Panc1 (cell line): ENCODE measurements at places on chromosomes 16 and 17.

- no peak for DNase-seq
These were observed 685 bp downstream of the PAQR4 start for GRCh38 chr16:2969545-2970521.

DNA sequence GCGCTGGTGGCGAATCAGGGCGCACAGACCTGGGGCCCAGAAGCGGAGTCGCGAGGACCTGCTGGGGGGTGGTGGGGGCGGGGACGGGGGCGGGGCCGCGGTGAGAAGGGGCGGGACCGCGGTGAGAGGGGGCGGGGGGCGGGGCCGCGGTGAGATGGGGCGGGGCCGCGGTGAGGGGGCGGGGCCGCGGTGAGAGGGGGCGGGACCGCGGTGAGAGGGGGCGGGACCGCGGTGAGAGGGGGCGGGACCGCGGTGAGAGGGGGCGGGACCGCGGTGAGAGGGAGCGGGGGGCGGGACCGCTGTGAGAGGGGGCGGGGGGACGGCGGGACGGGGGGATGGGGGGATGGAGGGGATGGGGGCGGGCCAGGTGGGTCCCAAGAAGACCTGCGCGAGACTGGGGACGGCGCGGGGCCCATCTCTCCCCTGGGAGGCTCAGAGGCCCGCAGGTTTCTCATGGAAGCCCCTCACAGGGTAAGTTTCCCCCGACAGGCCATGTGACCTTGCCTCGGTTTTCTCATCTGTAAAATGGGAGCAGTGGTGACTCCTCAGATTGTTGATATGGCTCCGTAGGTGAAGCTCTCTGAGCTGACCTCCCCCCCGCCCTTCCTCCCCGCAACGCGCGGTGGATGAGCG is 28.6 kb upstream of the DBNDD1 start:
- DNase-seq: no peak

DNA sequence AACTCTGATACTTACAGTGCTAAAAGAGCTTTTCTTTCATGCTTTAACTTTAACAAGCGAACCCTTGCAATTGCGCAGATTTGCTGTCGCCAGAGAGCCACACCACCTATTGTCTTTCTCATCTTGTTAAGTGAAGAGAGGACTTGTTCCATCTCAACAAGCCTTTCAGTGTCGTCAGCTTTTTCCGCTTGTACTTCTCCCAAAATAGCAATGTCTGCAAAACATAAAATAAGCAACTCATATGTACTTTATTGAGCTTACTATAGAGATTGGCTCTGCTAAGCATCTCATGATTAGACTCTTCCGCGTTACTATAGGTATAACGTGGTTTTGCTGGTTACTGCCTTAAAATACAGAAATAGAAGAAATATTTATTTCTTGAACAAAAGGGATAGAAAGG is 51.9 kb downstream of the ABCA8 start:
- no peak for DNase-seq

GRCh38 chr17:47204722-47205418 is 4.3 kb upstream of the MYL4 start:
- no peak for DNase-seq

DNA sequence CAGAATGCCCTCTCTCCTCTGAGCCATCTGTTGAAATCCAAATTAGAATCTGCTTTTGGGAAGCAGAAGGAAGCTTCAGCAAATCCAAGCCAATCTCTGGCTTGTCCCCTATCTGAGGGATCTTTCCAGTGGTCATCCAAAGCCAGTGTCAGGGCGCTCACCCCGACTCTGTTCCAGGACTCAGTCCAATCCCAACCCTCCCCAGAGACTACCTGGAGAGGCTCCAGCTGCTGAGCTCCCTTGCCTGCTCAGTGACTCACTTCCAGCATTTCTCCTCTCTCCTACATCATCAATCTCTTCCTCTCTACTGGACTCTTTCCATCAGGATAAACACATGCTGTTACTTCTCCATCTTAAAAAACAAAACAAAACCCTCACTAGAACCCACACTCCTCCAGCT is 2.4 kb downstream of the MATCAP1 start:
- DNase-seq: no peak

DNA sequence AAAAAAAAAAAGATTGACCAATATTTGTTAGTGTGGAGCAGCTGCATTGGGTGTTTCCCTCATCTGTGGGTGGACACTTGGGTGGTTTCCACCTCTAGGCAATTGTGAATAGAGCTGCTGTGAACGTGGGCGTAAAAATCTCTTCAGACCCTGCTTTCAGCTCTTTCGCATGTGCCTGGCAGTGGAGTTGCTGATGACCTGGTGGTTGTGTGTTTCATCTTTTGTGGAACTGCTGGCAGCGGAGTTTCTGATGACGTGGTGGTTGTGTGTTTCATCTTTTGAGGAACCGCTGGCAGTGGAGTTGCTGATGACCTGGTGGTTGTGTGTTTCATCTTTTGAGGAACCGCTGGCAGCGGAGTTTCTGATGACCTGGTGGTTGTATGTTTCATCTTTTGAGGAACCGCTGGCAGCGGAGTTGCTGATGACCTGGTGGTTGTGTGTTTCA is 21.4 kb downstream of the ZC3H18 start:
- no peak for DNase-seq

DNA sequence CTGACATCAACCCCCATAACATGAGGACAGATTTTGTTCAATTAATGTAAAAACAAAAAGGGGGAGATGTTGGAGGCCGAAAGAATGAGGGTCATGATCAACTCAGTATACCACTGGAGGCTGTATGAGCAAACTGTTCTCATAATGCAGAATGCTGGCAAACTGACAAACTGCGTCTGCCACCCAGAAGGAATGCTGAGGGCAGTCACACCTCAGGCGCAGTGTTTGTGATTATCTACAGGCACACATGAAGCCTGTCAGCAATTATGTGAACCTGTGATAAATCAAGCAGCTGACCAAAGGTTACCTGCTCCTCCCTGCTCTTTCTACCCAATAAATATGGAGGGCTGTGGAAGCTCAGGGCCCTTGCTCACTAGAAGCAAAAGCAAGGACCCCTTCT is 27.3 kb downstream of the CD300LG start:
- DNase-seq: no peak

- DNase-seq: peak; percentile 78
These were observed 28.3 kb downstream of the TTC19 start for GRCh38 chr17:16027708-16028584.

DNA sequence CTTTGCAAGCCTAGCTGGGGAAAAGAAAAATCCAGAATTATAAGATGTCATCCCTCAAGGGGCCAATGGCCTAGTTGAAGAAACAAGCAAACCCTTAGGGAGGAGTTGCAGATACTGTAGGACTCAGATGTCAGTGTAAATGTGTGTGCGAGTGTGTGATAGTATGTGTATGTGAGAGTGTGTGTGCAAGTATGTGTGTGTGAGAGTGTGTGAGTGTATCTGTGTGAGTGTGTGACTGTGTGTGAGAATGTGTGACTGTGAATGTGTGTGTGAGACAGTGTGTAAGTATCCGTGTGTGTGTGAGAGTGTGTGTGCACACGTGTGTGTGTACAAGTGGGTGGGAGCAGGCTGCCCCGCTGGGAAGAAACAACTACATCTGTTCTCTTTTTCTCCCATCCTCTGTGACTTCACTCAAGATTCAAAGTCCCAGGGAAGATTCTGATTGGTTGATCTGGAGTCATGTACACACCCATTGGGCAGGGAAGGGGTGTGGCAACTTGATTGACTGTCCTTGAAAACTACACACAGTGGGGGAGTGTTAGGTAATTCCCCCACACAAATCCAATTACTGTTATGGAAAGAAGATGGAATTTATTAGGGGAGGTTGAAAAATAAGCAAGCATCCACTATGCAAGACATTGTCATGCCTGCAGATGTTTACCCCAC is 40.7 kb downstream of the IRX3 start:
- DNase-seq: no peak

- DNase-seq: no peak
These were observed 21.9 kb upstream of the LRRC75A start for GRCh38 chr17:16513873-16514272.

DNA sequence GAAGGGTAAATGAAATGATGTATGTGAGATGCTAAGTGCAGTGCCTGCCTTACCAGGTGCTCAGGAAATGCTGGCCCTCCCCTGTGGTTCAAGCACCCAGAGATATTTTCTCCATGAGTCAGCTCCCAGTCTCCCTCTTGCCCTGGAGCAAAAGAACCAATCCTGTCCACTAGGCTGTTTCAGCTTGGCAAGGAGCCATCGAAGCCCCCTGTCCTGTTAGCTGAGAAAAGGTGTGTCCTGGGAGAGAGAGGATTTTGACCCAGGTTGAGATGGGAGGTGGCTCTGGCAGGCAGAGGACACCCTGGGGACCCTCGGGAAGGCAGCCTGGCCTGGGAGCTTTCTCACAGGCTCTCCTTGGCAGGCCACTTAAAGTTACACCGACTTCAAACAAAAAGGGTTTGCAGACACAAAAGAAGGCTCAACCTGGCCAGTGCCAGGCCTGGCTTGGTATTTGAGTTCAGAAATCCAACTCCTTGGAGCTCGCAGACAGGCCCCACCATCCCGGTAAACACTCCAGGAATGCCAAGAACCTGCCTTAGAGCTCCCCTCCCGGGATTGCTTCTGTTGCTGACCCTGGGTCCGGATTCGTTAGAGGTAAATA is 29.6 kb downstream of the NTN1 start:
- no peak for DNase-seq

DNA sequence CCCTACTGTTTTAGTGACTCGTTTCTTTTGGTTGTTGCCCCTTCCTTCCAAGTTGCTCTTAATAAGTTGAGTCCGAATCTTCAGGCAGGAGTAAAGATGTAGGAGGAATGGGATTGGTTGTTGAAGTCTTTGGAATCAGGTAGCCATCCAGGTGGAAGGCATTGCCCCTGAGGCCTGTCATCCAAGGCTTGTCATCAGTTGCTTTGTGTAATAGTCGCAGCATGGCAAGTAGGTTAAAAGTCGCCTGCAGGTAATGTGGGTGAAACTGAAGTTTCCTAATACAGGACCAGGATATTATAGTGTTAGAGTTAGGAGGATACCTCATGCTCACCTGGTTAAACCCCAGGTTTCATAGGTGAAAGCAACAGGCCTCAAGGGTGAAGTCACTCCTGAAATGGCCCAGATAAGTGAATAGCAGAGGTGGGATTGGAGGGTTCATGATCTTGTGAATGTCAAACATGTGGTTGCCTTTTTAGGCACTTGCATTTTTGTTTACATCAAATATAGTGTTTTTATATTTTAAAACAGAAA is 934 bp downstream of the PCTP start:
- no peak for DNase-seq

DNA sequence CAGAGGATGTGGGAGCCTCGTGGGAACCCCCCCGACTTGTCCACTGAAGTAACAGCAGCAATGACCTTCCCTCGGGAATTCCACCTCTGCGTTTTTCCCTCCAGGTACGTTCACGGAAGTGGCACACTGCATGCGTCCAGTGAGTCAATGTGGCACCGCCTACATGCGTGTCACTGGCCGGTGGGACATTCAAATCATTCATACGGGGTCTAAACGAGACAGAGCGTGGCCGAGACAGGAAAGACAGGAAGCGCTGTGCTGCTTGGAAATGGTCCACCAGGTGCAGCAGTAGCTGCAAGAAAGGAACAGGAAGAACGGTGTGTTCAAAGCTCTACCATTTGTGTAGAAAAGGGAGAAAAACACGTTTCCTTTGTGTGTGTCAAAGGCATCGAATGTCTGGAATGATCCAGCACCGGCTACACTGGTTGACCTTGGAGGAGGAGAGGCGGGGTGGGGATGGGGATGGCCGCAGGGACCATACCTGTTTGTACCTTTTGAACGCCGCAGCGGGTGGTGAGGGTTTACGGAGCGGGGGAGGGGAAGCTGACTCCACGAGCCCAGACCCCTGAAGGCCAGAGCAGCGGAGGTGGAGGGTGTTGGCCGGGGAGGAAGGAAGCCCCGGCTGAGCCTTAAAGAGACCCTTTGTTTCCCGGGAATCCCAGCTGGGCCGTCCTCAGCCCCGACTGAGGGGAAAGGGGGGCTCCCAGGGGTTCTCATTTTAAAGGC is 1.7 kb upstream of the PGAP6 start:
- no peak for DNase-seq

GRCh38 chr16:7209598-7209997 is 123.0 kb upstream of the RBFOX1 start:
- DNase-seq: no peak

DNA sequence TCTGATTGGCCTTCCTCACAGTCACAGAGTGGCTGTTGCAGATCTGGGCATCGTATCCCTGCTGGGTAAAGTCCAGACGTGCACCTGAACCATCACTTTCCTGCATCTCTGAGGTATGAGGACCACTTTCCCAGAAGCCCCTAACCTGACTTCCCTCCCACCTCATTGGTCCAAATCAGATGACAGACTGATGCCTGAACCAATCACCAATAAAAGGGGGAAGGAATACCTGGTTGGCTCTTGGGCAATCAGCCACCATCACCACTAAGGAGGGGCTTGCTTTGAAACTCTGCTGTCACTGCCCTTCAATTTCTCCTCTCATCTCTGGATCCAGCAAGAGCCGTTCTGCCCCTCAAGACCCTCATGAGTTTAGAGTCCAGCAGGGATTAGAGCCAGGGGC is 13.6 kb upstream of the WFDC1 start:
- DNase-seq: no peak

GRCh38 chr16:49766225-49766624 is 89.7 kb downstream of the ZNF423 start:
- no peak for DNase-seq
